ENCODE measurements at places on chromosomes 2 and 18.

DNA sequence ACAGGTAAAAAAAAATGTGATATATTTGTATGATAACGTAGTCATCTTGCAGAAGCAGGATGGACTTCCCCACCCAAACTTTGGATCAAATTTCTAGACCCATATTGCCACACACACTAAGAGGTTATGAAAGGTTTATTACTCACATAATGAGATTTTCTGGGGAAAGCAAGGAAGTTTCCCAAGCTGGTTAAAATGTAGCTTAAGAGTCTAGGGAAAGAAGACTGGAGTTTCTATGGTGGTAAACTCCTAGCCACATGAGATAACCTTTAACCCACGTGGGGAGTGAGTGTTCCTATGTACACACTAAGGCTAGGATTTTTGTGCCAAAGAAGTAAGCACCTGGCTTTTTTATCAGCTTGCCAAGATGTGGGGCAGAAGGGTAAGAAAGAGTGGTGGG is 335.7 kb upstream of the UBE2E3 start:
- peak; percentile 52 for DNase-seq

DNA sequence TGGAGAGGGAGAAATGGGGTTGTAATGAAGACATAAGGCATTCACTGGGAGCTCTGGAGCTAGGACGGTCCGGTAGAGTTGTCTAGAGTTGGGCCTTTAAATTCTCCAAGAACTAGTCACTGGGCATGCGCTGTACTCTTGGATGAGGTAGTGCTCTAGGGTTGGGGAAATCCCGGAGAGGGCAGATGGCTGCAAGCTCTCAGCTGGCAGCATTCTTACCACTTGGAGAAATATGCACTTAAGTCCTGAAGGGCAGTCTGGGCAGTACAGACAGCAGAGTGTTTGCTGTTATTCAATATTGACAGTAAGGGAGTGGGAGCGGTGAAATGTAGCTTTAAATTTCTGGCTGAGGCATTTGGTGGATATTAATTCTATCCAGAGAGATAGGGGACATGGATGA is 214.6 kb downstream of the RDH14 start:
- peak; percentile 54 for DNase-seq

GRCh38 chr2:216657980-216658379 is 24.8 kb downstream of the IGFBP2 start:
- no peak for DNase-seq

- DNase-seq, result no peak
Observed at GRCh38 chr2:74877781-74878433, 44.0 kb downstream of the HK2 start.

DNA sequence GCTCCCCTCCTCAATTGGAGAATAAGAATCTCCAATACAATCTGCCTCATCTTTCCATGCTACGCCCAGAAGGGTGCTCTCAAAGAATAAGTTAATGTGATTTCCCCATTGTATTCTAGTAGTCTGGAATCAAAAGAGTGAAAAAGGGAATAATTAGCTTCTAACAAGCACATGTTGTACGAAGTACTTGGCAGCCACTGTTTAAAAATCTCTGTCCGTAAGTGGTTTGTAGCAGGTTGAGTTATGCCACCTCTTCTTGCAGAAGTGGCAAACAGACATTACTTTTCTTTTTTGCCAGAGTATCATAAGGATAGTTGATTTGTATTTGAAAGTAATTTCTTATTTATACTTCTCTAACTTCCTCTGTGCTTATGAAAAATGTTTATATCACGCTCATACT is 184.7 kb downstream of the CD226 start:
- DNase-seq, result no peak

DNA sequence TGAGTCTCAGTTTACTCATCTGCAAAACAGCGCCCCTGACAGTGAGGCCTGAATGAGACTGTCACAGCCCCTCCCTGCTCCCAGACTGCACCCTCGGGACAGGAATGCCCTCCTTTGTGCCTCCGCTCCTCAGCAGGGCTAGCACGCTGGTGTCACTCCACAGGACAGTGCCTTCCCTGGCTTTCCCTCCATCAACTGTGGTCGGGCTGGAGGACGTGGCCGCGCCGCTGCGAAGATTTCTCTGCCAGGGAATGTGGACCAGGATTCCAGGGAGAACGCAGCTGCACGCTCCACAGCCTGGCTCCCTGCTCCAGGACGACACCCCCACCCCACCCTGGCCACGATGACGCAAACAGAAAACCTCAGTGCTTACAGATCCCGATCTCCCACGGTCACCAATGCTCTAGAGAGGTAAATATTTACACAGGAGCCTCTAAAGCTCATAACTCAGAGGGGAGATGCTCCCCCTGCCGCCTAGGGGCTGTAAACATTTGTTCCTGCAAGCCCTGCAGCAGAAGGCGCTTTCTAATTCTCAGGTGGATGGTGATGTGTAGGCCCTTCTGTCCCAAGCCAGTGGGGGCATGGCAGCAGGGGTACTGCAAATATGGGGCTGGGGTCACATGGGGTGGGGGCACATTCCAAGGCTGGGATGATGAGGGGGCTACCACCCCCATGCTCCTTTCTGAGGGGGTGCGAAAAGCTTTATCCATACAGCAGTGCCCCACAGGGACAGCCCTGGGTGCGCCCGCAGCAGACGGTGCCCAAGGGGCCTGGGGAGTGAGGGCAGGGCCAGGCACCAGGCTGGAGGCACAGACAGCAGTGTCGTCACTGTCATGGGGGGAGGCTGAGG is 12.4 kb downstream of the HS6ST1 start:
- peak; percentile 97 for DNase-seq

All from astrocyte of the hippocampus (primary cell).